ENCODE measurements at places on chromosomes 2 and 18.

DNA sequence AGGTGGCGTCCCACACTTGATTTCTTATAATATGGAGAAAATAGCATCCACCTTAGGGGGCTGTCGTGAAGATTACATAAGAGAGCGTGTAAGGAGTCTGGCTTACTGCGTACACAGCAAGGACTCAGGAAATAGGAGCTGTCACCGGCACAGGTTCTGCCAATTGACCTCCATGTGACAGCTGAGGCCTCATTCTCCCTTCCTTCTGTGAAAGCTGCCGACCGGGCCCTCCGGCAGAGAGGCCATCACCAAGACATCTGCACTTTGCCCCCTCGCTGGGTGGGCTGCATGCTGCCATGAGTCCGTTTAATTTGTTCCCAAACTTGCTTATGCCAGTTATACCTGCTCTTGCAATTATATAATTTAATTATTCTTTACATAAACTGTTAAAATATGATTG lies 27.7 kb downstream of the HS1BP3 start:
- no peak for DNase-seq

DNA sequence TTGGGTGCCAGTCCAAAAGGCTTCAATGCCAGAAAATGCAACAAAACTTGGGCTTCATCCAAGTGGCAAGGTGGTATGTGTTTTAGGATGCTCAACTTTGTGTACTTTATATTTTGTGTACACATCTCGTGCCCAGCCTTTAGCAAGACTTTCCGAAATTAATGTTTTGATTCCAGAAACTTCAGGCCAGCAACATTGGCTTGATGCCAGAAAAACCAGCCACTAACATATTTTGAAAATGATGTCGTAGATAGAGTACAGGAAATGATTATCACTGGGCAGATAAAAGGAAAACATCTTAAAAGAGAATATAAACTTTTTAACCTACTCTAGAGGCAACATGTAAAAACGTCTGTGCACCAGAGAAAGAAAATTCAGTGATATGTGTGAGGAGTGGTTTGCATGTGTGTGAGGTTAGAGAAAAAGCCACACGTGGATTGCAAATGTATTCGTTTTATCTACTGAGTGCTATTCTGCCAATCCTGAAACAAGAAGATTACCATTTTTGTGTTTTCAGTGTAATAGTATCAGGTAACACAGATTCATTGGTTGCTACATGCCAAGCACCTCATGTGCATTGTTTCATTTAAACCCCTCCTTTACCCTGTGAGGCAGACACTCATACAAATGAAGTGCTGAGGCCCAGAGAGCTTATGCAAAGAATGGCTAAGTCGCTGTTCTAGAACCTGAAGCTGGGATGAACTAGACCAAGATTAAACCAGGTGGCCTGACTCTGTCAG lies 264.8 kb downstream of the C1D start:
- DNase-seq = no peak

DNA sequence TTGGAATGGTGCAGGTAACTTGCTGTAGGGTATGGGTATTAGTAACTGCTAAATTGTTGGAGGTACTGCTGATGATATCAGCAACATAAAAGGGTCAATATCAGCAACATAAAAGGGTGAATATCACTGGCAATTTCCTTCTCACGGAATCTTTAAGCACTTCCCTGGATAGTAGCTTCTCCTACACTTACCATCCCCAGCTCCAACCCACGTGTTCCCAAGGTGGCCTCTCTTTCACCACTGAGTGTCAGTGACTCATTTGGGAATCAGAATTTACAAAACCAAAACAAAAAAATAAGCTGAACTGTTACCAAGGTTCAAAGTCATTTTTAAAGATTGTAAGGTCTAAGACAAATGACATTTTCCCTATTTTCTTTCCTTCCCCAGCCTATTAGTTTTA lies 70.8 kb downstream of the LRP2 start:
- no peak for DNase-seq

- no peak for DNase-seq
These were observed 75.9 kb upstream of the SPHKAP start for GRCh38 chr2:228257379-228257778.

DNA sequence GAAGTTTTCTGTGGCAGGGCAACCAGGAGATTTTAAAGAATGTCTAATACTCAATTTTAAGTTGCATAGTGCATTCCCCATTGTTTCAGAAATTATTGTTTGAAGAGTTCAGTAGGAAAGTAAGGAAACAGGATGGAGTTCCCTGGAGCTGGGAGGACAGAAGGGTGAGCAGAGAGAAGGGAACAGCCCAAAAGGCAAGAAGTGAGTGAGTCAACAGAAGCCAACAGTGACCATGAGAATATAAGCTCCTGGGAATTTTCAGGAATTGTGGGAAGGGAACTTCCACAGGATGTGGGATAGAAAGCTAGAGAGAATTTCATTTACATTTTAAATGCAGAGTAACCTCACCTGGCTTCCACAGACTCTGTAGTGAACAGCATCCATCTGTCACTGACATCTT lies 268.1 kb upstream of the ATP5MC3 start:
- DNase-seq = no peak
